ENCODE measurements at places on chromosomes 3 and 15. TPM values are rescaled to one million over a fixed set of nuclear protein-coding genes. Genes with fewer than 3 reads are reported as not detected.

The ABHD17C gene
- total RNA-seq: 5.3 TPM

The PLA2G4E gene
- total RNA-seq: not detected

The C2CD4A gene
- total RNA-seq: 0.05 TPM

The GOLGA6D gene
- not detected for total RNA-seq

The DTWD1 gene
- total RNA-seq: 25.8 TPM

The BCL2A1 gene
- total RNA-seq: 111 TPM

The GOLGA8T gene
- total RNA-seq: not detected

- H3K4me3 ChIP-seq: peak overlapping the region; percentile 49
- peaks cover 25% of the 10 kb centered on the region for H3K4me1 ChIP-seq
- H3K27me3 ChIP-seq: no peaks in the 10 kb centered on the region
- H3K27ac ChIP-seq: peak overlapping the region; percentile 79
Observed at GRCh38 chr15:63436872-63437375, 55.3 kb upstream of the CA12 start.

DNA sequence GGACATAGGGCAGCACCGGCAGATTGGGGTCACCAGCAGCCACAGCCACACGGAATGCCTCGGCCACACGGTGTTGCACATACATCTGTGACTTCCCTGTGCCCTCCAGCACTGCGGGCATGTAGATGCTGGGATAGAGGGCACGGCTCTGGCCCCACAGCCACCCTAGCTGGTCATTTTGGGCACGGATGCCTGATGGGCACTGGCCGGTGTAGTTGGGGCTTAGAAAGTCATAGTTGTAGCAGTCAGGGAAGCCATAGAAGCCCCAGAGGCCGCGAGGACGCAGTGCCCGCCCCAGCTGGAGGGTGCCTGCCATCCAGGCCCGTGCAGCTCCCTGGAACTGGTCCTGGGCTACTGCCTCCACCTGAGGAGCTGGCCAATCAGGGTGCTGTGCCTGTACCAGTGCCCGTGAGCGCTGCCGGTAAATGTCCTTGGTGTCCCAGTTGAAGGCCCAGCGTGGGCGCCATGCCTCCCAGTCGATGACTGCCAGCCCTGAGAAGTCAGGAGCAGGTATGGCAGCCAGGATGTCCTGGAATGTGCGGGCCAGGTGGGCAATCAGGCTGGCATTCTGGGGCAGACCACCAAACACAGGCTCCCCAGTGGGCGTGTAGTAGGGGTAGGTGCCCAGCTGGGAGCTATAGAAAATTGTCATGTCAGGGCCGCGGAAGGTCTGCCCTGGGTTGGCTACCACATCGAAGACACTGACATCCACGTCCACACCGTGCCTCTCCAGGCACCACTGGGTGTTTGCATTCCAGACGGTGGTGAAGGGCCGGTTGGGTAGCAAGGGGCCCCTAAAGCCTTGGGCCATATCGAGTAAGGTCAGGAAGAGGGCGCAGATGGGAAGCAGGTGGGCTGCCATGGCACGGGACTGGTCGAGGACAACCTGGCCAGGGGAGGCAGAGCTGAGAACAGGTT, 1.0 kb downstream of the HYAL1 start:
- H3K4me3 ChIP-seq: no peak overlapping the region
- no peak overlapping the region for H3K27ac ChIP-seq
- DNase-seq: no peak
- peaks cover 22% of the 10 kb centered on the region for H3K4me1 ChIP-seq
- H3K27me3 ChIP-seq: no peaks in the 10 kb centered on the region

- peaks cover 43% of the 10 kb centered on the region for H3K27me3 ChIP-seq
- H3K36me3 ChIP-seq: no peaks in the 10 kb centered on the region
- no peak for DNase-seq
- H3K27ac ChIP-seq: no peak overlapping the region
- H3K4me3 ChIP-seq: no peak overlapping the region
- no peaks in the 10 kb centered on the region for H3K4me1 ChIP-seq
Observed at GRCh38 chr3:126213379-126214028, 33.1 kb upstream of the ALDH1L1 start.

- H3K4me1 ChIP-seq: no peaks in the 10 kb centered on the region
- DNase-seq: no peak
- no peak overlapping the region for H3K4me3 ChIP-seq
- no peaks in the 10 kb centered on the region for H3K36me3 ChIP-seq
- no peak overlapping the region for H3K27ac ChIP-seq
Observed at GRCh38 chr15:69557020-69557706, 104.5 kb downstream of the RPLP1 start.

- no peak overlapping the region for H3K4me3 ChIP-seq
- H3K4me1 ChIP-seq: peaks cover 6% of the 10 kb centered on the region
- no peak for DNase-seq
Observed at GRCh38 chr15:85452436-85452835, 72.0 kb downstream of the AKAP13 start.

DNA sequence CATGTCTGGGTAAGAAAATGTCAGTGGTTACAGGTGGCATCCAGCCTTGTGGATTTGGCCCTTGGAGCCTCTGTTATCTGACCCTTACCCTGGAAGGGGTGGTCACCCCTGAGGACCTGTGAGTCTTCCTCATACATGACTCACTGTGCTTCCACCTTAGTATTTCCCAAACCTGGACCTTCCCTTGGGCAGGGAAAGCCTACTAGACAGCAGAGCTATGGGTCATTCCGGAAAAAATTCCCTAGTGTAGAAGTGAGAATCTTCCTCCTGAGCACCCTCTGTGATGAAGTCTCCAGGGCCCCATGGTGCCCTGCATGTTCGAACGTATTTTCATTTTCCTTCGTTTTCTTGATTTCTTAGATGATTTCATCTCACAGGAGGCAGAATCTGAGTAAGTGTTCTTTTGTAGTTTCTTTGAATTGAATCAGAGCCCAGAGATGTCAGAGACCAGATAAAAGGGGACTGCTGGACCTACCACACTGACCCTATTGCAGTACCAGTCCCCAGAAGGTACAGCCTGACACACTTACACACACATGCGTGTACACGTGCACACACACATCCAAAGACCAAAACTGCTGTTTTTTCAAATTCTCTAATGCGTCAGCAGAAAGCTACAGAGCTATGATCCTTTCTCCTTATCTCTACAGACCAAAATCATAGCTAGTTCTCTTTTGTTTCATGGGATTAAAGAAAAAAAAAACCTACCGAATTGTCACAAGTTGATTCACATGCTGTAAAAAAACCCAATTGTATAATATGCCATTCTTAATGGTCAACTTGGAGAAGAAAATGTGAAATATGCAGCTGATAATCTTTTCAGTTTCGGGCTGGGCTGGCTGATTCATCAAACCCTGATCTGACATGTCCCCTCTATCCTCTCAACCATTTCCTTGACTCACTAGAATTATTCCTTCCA, 50.5 kb upstream of the ARHGEF3 start:
- H3K27me3 ChIP-seq: no peaks in the 10 kb centered on the region
- no peak for DNase-seq
- H3K4me1 ChIP-seq: peaks cover 42% of the 10 kb centered on the region
- H3K27ac ChIP-seq: no peak overlapping the region
- no peak overlapping the region for H3K4me3 ChIP-seq

DNA sequence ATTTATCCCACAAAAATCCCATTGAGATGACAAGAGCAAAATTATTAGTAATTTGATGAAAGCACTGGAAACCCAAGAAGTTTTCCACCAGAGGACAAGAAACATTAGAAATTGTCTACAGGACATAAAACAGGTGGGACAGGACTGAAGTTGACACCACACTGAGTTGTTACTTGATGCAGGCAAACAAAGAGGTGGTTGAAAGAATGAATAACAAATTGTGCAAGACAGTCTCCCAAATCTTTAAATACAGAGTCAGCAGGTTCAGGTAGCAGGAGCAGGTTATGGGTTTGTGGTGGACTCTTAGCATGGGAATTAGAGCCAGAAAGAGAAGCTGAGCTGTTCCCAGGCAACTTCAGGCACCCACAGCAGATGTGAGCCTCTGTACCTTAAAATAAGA, 30.3 kb upstream of the ARRDC4 start:
- peak; percentile 15 for DNase-seq
- H3K27me3 ChIP-seq: peaks cover 1% of the 10 kb centered on the region
- no peaks in the 10 kb centered on the region for H3K4me1 ChIP-seq
- H3K36me3 ChIP-seq: no peaks in the 10 kb centered on the region

DNA sequence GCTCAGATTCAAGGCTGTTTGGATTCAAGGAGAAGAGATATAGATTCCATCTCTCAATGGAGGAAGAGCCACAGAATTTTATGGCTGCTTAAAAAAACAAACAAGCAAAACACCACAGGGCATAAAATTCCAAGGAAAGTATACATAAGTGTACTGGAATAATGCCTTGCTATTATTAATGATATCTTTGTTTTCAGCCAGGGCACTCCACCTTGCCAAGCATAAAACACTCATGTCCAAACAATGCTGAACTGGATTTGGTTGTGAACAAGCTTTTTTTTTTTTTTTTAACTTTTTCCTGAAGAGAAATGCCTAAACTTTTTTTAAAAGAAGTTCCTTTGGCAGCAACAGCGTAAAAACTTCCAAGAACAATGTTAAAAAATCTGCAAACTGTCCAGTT, 4.8 kb upstream of the CLSTN2 start:
- no peak overlapping the region for H3K27ac ChIP-seq
- H3K4me1 ChIP-seq: no peaks in the 10 kb centered on the region
- H3K27me3 ChIP-seq: peaks cover 28% of the 10 kb centered on the region
- no peak overlapping the region for H3K4me3 ChIP-seq
- no peaks in the 10 kb centered on the region for H3K36me3 ChIP-seq
- no peak for DNase-seq

- H3K27ac ChIP-seq: no peak overlapping the region
- no peaks in the 10 kb centered on the region for H3K36me3 ChIP-seq
- peaks cover 2% of the 10 kb centered on the region for H3K4me1 ChIP-seq
- H3K4me3 ChIP-seq: no peak overlapping the region
- H3K27me3 ChIP-seq: peaks cover 4% of the 10 kb centered on the region
- no peak for DNase-seq
Observed at GRCh38 chr3:30720586-30721313, 114.3 kb downstream of the TGFBR2 start.

DNA sequence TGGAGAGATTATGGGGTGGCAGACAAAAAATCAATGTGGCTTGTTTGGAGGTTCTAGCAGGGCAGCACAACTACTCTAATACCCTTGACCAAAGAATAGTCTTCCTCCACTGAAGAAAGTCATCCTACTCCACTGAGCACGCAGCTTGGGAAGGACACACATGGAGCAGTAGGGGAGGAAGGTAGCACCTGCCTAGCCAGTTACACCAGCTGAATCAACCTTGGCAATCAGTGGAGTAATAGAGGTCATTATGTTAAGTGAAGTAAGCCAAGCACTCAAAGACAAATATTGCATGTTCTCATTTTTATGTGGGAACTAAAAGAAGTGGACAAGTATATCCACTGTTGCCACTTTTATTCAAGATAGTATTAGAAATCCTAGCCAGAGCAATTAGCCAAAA, 555.8 kb upstream of the ALCAM start:
- no peak overlapping the region for H3K27ac ChIP-seq
- no peak for DNase-seq
- no peak overlapping the region for H3K4me3 ChIP-seq

- no peaks in the 10 kb centered on the region for H3K36me3 ChIP-seq
- DNase-seq: no peak
- no peaks in the 10 kb centered on the region for H3K4me1 ChIP-seq
- no peak overlapping the region for H3K4me3 ChIP-seq
- no peak overlapping the region for H3K27ac ChIP-seq
- H3K27me3 ChIP-seq: no peaks in the 10 kb centered on the region
Observed at GRCh38 chr15:62568004-62568403, 402.9 kb upstream of the C2CD4B start.

DNA sequence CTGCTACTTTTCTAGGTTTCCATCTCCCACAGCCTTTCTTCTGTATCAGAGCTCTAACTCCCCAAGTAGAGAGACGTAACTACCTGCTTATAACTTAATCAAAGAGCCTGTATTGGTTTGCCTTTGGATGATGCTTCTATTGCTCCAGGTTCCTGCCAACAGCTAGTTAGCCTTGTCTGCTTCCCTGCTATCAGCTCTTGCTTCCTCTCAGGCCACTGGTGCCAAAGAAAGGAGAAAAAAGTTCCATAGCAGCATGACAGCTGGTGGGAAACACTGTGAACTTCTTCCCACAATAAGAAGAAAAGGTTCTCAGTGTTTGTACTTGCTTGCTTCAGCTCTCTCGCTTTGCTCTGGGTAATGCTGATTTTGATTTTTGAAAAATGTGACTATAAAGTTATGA, 206.6 kb downstream of the GBE1 start:
- DNase-seq: no peak
- H3K4me1 ChIP-seq: no peaks in the 10 kb centered on the region
- no peak overlapping the region for H3K4me3 ChIP-seq
- H3K27ac ChIP-seq: no peak overlapping the region
- no peaks in the 10 kb centered on the region for H3K27me3 ChIP-seq

DNA sequence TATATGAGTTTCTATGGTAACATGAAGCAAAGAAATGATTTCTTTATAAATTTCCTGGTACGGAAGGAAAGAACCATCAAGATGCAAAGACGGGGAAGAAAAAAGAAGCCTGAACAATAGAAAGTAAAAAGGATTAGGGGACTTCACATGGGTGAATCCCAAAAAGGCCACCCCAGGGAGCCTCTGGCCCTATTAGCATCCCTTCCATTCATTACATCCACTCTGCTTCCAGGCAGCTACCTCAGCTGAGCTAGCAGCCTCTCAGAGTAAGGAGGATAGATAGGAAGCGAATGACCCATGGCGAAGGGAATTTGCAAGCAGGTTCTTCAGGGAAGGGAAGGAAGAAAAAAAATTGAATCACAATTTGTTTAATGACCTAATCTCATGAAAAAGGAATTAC, 81.6 kb downstream of the GABRB3 start:
- no peak overlapping the region for H3K4me3 ChIP-seq
- H3K36me3 ChIP-seq: no peaks in the 10 kb centered on the region
- no peaks in the 10 kb centered on the region for H3K27me3 ChIP-seq

GRCh38 chr3:133016838-133017309, 21.3 kb upstream of the TMEM108 start:
- no peaks in the 10 kb centered on the region for H3K36me3 ChIP-seq
- DNase-seq: no peak
- H3K27me3 ChIP-seq: no peaks in the 10 kb centered on the region
- no peak overlapping the region for H3K27ac ChIP-seq

- H3K4me1 ChIP-seq: no peaks in the 10 kb centered on the region
- H3K27ac ChIP-seq: no peak overlapping the region
- no peak overlapping the region for H3K4me3 ChIP-seq
- H3K36me3 ChIP-seq: no peaks in the 10 kb centered on the region
- DNase-seq: no peak
- no peaks in the 10 kb centered on the region for H3K27me3 ChIP-seq
Observed at GRCh38 chr15:26729030-26729429, 43.8 kb downstream of the GABRB3 start.

DNA sequence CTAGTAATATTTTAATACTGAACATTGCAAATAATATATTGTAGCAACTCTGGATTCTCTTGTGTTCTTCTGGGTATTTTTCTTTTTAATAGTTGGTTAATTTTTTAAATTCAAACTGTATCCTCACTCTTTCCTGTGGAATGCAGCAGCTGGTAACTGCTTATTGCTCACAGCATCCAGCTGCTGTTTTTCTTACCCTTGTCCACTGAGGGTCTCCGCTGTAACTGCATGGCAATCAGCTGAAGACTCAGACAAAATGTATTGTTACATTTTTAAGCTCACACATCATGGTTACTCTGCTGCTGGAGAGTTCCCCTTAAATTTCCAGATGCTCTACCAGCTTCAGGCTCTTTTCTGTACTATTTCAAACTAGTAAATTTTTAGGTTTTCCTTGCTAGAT, 227.6 kb downstream of the MBNL1 start:
- peaks cover 22% of the 10 kb centered on the region for H3K27me3 ChIP-seq
- DNase-seq: no peak
- no peak overlapping the region for H3K27ac ChIP-seq
- no peaks in the 10 kb centered on the region for H3K36me3 ChIP-seq
- peaks cover 21% of the 10 kb centered on the region for H3K4me1 ChIP-seq

GRCh38 chr3:27509376-27509775, 25.2 kb upstream of the SLC4A7 start:
- H3K4me1 ChIP-seq: peaks cover 3% of the 10 kb centered on the region
- H3K36me3 ChIP-seq: no peaks in the 10 kb centered on the region

Data from activated CD4-positive, alpha-beta T cell treated with anti-CD3 and anti-CD28 coated beads, Interleukin-2, amount 10 ng/mL, durations not matched to agents 24 days and 14 days (primary cell).